HCT116 (cell line): ENCODE measurements at places on chromosomes 2 and 18.

GRCh38 chr18:12307701-12308385 lies at the start of gene TUBB6:
Gene TUBB6 (plus strand): TSS chr18:12308241. CDS start chr18:12308293, 52 bp downstream.
- no peak for DNase-seq

DNA sequence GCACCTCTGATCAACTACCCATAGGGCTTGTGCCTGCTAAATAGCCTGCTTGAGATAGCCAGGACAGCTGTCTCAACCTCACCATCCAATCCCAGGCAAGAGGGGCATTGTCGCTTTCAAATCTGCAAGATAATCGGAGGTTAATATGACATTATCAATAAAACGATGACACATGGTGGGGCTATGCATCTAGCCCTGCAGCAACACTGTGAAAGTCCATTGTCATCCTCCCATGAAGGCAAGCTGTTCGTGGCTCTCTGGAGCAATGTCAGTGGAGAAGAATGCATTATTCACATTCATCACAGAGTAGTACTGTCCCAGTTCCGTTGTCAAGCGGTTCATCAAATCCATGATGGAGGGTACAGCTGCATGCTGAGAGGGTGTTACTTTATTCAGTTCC lies 18.9 kb upstream of the KLHL23 start:
- no peak for DNase-seq

DNA sequence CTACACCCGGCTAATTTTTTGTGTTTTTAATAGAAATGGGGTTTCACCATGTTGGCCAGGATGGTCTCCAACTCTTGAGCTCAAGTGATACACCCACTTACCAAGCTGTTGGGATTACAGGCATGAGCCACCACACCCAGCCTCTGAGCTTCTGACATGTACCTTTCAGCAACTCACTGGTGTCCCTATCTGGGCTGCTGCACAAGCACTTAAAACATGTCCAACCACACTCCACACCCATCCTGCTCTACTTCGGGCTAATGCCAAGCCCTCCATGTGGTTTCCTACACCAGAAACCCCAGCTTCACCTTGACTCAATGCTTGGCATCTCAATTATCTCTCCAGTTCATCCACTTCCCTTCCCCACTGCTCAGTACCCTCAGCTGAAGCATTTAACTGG lies 22.4 kb upstream of the ARMC9 start:
- no peak for DNase-seq

GRCh38 chr2:181741756-181742155 lies 61.4 kb upstream of the NEUROD1 start:
- no peak for DNase-seq

DNA sequence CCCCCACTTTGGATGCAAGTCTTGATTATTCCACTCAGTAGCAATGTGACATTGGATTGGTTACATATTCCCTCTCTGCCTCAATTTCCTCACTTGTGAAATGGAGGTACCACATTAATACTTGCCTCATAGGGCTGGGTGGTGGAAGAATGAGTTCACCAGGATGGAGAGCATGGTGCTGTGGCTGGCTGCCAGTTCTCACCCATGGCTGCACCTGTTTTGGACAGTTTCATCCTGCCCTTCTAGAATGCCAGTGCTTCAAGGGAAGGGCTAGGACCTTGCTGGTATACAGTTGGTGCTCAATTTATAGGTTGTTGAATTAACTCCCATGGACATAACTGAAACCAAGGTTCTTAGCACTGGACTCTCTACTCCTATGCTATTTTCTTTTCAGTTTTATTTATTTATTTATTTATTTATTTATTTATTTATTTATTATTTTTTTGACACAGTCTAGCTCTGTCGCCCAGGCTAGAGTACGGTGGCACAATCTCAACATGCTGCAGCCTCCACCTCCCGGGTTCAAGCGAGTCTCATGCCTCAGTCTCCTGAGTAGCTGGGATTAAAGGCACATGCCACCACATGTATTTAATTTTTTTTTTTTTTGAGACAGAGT lies 5.3 kb upstream of the SH3RF3 start:
- no peak for DNase-seq

- no peak for DNase-seq
Observed at GRCh38 chr2:3429066-3429610, 49.6 kb downstream of the TRAPPC12 start.

- no peak for DNase-seq
Observed at GRCh38 chr2:145085612-145086011, 565.7 kb upstream of the ZEB2 start.

- DNase-seq, result no peak
Observed at GRCh38 chr2:130850788-130851623, 14.3 kb downstream of the ARHGEF4 start.

DNA sequence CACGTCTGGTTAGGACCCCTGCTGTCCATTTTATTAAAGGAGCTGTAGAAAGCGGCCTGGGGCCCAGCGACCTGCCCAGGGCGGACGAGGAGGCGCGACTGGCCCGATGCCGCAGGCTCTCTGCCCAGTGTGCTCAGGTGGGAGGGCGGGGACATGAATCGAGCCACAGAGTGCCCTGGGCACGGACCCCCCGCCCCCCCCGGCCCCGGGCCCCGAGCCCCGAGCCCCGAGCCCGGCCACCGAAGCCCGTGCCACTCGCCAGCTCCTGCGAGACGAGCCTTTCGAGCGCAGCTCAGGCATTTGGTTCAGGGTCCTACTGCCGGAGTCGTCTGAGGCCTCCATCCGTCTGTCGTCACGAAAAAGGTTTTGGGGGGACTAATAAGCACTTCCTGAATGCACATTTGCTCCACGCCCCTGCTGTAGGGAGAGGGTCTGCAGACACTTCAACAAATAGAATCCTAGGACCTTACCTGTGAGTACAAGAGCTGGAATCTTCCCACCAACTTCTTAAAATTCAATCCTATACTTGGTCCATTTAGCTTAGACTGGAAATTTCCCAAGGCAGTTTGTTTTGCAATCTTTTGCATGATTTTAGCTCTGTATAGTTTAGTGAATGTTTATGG lies 602 bp upstream of the ADAM17 start:
- DNase-seq, result no peak
